Brain (organoid and tissue), 16 donors: ENCODE measurements at places on chromosomes 11 and 22. TPM values are rescaled to one million over a fixed set of nuclear protein-coding genes. Genes with fewer than 3 reads are reported as not detected.

OOSP2 gene
- not detected for polyA plus RNA-seq

SHANK2 gene
- polyA plus RNA-seq, result 9.2 TPM

LRP5 gene
- 27.2 TPM for polyA plus RNA-seq

CPSF7 gene
- polyA plus RNA-seq, result 94.7 TPM

- DNase-seq, result peak; percentile 35
These were observed 47.8 kb upstream of the BMAL1 start for GRCh38 chr11:13229711-13230318.

DNA sequence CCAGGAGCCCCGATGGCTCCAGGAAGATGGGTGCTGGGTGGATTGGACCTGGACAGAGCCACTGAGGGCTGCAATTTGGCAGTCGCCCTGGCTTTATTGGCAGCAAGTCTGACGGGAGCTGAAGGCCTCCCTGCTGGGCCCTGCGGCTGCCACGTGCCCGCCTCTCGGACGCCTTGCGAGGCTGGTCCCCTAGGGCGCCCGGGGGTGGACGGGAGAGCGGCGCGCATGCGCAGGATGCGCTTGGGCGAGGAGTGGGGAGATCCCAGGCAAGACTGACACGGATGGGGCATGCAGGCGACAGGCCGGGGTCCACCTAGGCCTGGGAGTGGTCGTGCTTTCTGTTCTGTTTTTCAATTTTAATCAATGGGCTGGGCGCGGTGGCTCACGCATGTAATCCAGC, 150.0 kb downstream of the ADAMTS15 start:
- no peak for DNase-seq

DNA sequence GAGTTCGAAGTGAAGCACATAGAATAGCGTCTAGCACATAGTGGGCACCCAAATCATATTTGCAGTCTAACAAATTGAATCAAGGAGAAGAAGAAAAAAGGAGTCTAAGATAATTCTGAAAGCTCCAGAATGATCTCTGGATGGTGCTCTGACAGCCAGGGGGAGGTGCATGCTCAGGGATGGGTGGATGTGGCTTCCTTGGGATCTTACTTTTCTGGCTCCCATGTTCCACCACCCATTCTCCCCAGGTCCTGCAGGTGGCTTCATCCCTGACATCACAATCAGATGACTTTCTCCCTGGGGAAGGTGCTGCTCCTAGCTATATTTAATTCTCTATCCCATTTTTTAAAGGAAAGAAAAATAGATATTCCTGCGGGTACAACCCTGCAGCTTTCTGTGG, 381.9 kb downstream of the CADM1 start:
- no peak for DNase-seq

- no peak for DNase-seq
These were observed 717 bp upstream of the SLC7A4 start for GRCh38 chr22:21032868-21033688.

DNA sequence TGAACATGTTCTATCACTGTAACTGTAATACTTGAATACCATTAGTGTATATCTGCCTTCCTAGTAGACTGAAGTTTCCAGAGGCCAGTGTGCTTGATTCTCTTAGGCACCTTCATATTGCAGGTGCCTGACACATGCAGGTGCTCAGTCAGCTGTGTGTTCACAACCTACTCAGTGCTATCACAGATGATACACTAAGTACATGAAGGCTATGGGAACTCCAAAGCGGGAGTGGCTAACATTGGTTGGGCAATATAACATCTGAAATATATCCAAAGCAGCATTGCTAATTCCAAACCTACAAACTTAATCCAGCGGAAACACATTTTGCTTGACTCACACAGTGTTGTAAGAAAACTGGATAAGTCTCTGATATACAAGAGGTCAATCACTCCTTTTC, 539.3 kb upstream of the ISX start:
- DNase-seq, result no peak

DNA sequence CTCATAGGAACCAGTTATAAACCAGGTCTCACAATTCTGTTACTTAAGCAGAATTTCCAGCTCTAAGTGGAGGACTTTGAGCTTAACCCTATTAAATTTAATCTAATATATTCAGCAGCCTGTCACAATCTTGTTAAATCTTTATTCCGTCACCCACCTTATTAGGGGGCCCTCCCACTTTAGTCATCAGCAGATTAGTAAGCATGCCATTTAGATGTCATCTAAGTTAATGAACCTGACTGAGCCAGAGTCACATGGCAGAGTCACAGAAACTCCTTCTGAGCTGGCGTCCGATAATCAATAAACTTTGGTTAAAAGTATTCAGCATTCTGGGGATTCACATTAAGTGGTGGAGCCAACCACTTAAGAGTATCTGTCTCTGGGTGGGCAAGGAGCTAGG, 35.1 kb downstream of the TTC12 start:
- DNase-seq, result no peak

DNA sequence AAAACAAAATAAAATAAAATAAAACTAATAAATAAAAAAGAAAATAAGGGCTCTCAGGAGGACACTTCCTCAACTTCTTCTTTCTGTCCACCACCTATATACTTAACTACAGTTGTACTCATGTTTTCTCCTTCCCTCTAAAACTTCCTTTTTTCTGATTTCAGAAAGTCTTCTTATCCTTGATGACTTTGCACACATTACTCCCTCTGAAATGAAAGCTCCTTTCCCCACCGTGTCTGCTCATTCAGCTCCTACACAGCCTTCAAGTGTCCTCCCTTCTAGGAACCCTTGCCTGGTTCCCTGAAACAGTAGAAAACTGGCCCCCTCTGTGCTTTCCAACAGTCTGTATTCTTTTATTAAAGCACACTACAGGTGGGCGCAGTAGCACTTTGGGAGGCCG, 18.3 kb upstream of the DDX17 start:
- no peak for DNase-seq

- no peak for DNase-seq
These were observed 446.6 kb downstream of the NELL1 start for GRCh38 chr11:21116009-21116408.

- DNase-seq, result no peak
These were observed 17.0 kb upstream of the DNAJB7 start for GRCh38 chr22:40878922-40879321.

DNA sequence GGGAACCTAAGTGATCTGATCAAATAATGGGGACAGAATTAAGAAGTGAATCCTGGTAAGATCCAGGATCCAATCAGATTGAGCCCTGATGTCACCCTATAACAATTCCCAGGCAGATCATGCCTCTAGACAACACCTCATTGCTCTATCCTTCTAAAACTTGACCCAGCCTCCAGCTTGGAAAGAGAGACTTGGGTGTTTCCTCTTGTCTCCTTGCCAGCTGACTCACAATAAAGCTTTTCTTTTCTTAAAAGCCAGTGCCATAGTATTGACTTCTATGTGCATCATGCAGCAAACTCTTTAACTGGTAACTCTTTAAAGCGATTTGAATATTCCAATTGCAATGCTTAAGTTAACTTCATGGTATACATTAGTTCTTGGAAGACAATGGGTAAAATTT, 109.6 kb upstream of the CHORDC1 start:
- DNase-seq, result no peak

DNA sequence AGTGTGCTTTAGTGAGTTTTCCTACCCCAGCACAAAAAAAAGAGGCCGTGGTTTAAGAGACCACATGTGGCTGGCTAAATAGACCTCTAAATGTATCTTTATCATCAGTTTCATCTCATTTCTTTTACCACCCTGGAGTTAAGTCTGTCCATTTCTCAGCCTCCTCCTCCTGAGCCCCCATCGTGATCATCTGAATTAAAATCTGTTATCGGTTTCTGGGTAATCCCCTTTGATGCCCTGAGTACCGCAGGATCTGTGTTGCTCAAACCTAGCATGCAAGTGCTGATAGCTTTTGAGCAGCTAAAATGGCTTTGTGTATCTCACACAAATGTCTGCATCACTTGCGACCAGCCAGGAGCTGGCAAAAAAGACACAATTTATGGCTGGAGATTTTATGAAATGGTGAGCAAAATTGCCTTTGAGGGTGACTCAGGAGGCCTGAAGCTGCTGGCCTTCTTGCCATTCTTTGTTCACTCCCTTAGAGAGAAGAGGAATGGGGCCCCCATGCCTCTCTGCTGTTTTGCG, 236.5 kb downstream of the NTM start:
- DNase-seq, result no peak

- no peak for DNase-seq
These were observed 88.6 kb upstream of the LMO1 start for GRCh38 chr11:8352103-8352875.

DNA sequence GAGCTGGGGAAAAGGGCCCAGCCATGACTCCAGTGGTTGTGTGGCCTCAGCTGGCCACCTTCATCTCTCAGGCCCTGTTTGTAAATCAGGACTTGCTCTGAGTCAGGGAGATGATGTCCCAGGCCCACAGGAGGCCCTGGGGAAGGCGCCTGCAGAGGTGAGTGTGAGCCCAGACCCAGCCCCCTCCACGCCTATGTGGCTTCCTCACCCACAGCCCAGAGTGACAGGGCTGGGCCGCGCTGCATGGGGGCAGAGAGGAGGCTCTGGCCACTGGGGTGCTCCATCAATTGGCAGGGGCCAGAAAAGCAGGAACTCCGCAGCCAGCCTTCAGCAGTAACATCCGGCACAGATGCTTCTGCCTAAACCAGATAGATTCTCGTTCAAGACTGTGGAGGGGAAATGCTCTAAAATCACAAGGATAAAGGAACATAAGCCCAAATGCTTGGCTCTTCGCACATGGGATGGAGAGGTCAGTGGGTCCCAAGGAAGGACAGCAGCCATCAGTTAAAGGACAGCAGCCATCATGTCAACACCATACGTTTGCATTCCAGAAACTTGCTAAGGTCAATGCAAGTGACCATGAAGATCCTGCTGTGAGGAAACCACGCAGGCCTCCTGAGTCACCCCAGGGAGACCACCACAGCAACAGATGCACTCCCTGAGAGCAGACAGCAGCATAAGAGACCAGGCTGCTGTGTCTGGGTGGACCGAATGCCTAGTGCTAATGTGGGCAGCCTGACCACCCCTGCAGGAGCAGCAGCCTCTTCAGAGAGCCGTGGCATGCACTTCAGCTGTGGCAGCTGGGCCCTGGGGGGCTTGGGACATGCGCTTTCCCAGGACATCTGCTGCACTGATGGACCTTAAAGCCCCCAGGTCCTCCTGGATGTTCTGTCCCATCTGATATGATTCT, 28.3 kb downstream of the OSBPL5 start:
- no peak for DNase-seq

DNA sequence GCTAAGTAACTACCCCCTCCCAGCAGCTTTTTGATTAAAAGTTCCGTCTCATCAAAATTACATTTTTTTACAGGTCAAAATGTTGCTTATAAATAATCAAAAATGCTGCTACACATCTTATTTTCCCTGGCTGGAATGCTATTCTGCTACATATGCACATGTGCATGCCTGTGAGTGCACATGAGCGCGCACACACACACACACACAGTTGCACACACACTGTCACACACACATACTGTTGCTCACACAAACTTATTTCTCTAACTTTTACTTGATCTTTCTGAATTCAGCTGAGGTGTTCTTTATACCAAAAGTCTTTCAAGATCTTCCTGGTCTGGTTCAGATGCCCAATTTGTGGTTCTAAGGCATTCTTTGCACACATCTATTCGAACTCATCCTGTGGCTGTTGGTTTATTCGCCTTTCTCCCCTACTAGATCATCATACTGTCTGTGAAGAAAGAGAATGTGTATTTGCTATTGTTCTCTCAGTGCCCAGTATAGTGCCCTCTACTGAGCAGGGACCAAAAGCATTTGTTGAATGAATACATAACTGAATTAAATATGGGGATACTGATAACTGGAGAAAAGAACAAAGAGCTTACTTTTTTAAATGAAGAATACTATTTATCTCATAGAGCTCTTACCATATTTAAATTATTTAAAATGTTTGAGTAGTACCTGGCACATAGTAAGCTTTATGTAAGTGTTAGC, 68.1 kb upstream of the CCDC179 start:
- DNase-seq, result no peak

- DNase-seq, result no peak
These were observed 528 bp downstream of the WEE1 start for GRCh38 chr11:9573775-9574621.

GRCh38 chr11:11618973-11619435, 2.8 kb downstream of the GALNT18 start:
- DNase-seq, result no peak

DNA sequence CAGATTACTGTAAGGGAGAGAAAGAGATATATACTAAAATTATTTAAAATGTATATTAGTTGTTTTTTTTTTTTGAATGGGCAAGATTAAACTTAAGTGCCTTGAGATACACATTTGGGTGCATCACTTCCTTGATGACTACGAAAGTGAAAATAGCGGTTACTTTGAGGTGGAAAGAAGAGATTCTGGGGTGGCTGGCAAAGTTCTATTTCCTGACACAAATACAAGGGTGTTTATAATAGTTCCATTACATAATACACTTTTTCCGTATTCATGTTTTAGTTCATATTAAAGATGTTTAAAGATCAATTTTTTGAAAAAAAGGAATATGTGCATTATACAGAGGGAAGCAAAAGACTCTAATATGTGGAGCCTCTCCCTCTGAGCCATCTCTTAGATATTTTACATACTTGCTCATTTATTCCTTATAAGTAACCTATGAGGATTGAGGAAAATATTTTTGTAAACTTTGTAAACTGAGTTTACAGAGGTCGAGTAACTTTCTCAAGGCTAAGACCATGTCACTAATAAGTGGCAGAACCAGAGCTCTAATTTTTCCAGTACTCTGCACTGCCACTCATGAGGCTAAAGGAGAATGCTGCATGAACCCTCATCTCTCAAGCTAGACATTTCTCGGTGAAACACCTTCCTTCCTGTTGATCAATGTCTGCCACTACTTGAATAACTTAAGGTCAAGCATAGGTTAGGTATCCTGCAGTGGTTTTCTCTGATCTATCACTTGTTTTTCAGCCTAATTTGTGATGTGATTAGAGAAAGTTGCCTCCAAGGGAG, 58.6 kb downstream of the DDIAS start:
- DNase-seq, result no peak

DNA sequence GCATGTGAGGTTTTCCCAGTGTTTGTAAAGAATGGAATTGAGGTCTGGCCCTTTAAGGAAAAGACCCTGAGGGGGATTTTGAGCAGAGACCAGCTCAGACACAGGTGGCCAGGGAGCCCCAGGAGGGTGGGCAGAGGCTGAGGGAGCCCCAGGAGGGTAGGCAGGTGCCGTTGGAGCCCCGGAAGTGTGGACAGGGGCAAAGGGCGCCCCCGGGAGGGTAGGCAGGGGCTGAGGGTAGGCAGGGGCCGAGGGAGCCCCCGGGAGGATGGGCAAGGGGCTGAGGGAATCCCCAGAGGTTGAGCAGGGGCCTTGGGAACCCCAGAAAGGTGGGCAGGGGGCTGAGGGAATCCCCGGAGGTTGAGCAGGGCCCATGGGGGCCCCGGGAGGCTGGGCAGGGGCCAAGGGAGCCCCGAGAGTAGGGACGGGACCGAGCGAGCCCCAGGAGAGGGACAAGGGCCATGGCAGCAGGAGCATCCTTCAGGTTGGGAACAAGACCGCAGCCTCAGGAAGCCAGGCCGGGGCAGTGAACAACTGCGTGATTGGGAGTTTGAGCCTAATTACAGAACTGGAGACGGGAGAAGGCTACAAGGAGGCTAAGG, 292.0 kb downstream of the BRD1 start:
- DNase-seq, result no peak
